H9 (cell line): ENCODE measurements at places on chromosomes 7 and 10. TPM values are rescaled to one million over a fixed set of nuclear protein-coding genes. Genes with fewer than 3 reads are reported as not detected.

DNA sequence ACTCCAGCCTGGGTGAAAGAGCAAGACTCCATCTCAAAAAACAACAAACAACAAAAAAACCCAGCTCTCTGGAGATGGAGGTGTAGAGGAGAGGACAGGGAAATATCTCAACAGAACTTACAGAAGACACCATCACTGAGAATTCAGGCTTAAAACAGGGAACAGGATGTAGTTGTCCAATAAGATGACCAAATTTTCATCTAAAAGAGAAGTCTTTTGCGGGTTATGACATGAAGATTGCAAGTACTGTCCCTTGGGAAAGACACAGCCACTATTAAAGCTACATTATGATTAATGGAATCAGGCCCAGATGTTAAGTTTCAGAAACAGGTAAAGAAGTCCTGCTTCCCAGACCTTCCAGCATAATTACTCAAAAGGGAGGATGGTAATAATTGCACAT lies 235.2 kb upstream of the NRP1 start:
- no peak overlapping the region for H3K27ac ChIP-seq
- no peaks in the 10 kb centered on the region for H3K36me3 ChIP-seq
- H3K4me3 ChIP-seq: no peak overlapping the region

Gene ALOX5
- total RNA-seq: 3.2 and 3.7 TPM in 2 replicates

- H3K36me3 ChIP-seq: no peaks in the 10 kb centered on the region
- H3K27ac ChIP-seq: no peak overlapping the region
- H3K4me3 ChIP-seq: peak overlapping the region; percentile 75
- H3K27me3 ChIP-seq: peaks cover 28% of the 10 kb centered on the region
These were observed 1.4 kb downstream of the MXI1 start for GRCh38 chr10:110208614-110209453.

Gene GALNT17
- 41.6 and 43.2 TPM in 2 replicates for total RNA-seq

GRCh38 chr10:121081306-121081705 lies 230.1 kb downstream of the WDR11 start:
- peaks cover 3% of the 10 kb centered on the region; the same call in 1 of the 2 replicates for H3K4me1 ChIP-seq
- DNase-seq: no peak
- H3K27ac ChIP-seq: no peak overlapping the region
- H3K36me3 ChIP-seq: no peaks in the 10 kb centered on the region

DNA sequence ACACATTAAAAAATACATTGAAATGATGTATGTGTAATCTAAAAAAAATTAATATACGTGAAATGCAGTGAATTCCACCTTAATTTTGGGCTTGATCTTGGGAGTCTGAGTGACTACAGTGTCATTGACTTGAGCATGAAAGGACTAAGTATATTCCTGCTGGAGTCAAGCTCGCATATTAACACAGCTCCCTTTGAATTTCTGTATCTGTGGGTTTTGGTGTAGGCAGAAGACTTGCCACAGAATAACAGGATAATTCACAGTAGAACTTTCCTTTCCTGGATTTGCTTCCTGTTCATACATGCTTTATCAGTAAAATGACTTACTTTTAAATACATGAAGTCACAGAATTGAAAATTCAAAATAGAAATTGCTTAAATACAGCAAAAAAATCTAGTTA lies 55.3 kb downstream of the PPP1R9A start:
- no peak overlapping the region for H3K27ac ChIP-seq
- H3K4me3 ChIP-seq: no peak overlapping the region
- DNase-seq: no peak
- no peaks in the 10 kb centered on the region for H3K27me3 ChIP-seq

Gene VGF
- total RNA-seq: 37.1 and 39.1 TPM in 2 replicates

GRCh38 chr7:92682330-92682729 lies 92.1 kb upstream of the FAM133B start:
- H3K4me3 ChIP-seq: no peak overlapping the region
- no peaks in the 10 kb centered on the region; the same call in 1 of the 2 replicates for H3K27me3 ChIP-seq
- H3K36me3 ChIP-seq: no peaks in the 10 kb centered on the region

GRCh38 chr10:132139526-132139925 lies 47.2 kb upstream of the DPYSL4 start:
- DNase-seq: no peak
- no peak overlapping the region for H3K4me3 ChIP-seq
- no peak overlapping the region for H3K27ac ChIP-seq
- no peaks in the 10 kb centered on the region for H3K4me1 ChIP-seq
- no peaks in the 10 kb centered on the region for H3K27me3 ChIP-seq
- H3K36me3 ChIP-seq: no peaks in the 10 kb centered on the region; the same call in 2 of the 3 replicates

GRCh38 chr10:118753331-118754228 lies 1.2 kb downstream of the CACUL1 start:
- no peaks in the 10 kb centered on the region for H3K27me3 ChIP-seq
- H3K4me3 ChIP-seq: peak overlapping the region; percentile 98

DNA sequence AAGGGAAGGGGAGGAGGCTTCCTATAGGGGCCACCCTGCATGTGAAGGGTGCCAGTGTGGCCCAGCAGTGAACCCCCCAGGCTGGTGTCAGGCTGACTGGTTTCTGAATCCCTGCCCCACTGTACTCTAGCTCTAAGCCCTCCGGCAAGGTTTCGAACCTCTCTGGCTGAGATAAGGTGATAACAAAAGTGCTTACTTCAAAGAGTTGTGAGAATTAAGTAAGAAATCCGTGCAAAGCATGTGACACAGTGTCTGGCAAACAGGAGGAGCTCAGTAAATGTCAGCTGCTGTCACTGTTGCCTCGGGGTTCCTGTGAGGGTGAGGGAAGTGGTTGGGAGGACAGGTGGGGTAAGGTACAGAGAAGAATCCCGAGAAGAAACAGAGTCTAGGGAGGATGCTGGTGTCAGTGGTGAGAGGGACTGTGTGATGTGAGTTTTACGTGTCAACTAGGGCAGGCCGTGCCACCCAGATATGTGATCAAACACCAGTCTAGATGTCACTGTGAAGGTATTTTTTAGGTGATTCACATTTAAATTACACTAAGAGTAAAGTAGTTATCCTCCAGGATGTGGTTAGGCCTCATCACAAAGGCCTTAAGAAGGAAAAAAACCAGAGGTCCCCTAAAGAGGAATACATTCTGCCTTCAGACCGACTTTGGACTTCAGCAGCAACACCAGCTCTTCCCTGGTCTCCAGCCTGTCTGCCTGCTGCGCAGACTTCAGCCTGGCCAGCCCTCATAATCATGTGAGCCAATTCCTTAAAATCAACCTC lies 64.4 kb downstream of the BPGM start:
- no peaks in the 10 kb centered on the region; the same call in 1 of the 2 replicates for H3K4me1 ChIP-seq
- no peak overlapping the region for H3K4me3 ChIP-seq
- no peaks in the 10 kb centered on the region for H3K27me3 ChIP-seq
- H3K36me3 ChIP-seq: no peaks in the 10 kb centered on the region

Gene SLC16A9
- total RNA-seq: 4.1 and 4.3 TPM in 2 replicates

GRCh38 chr10:32417911-32418547 lies 27.9 kb upstream of the CCDC7 start:
- DNase-seq: no peak
- H3K4me3 ChIP-seq: no peak overlapping the region

DNA sequence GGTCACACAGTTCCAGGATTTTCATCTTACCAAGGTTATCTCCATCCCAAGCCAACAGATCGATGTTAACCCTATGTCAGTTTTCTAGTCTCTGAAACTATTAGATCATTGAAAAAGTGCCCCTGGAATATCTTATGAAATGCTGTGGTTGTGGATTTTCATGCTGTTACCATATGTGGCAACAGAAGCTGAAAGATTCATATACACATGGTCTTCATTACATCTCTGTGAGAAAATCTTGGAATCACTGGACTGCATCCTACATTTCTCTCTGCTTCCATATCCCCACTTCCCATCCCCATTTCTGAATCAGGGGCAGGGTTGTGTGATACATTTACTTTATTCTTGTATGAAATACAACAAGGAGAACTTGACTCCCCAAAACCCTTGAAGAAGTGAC lies 146.1 kb downstream of the SLC16A9 start:
- DNase-seq: no peak
- H3K4me1 ChIP-seq: no peaks in the 10 kb centered on the region
- no peaks in the 10 kb centered on the region; the same call in 2 of the 3 replicates for H3K36me3 ChIP-seq
- no peak overlapping the region for H3K27ac ChIP-seq
- no peaks in the 10 kb centered on the region for H3K27me3 ChIP-seq
- H3K4me3 ChIP-seq: no peak overlapping the region

DNA sequence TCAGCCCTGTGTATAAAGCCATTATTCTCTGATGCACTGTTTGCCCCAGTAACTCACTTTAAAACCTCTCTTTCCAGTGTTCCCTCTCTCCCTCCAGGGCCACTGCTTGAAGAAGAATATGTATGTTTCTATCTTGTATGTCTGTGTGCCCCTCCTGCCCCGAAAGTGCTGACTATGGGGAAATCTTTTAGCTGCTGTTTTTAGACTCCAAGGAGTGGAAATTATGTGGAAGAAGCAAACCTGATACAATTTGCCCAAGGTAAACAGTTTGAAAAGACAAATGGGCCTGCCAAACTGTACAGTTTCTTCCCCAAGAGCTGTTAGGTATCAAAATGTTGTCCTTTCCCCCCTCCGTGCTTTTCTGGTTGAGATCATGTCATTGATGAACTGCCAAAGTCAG lies 3.4 kb downstream of the ADRA2A start:
- H3K4me1 ChIP-seq: peaks cover 4% of the 10 kb centered on the region; the same call in 1 of the 2 replicates
- H3K36me3 ChIP-seq: peaks cover 8% of the 10 kb centered on the region; the same call in 1 of the 2 replicates
- H3K27me3 ChIP-seq: peaks cover 28% of the 10 kb centered on the region; the same call in 1 of the 2 replicates
- no peak for DNase-seq

DNA sequence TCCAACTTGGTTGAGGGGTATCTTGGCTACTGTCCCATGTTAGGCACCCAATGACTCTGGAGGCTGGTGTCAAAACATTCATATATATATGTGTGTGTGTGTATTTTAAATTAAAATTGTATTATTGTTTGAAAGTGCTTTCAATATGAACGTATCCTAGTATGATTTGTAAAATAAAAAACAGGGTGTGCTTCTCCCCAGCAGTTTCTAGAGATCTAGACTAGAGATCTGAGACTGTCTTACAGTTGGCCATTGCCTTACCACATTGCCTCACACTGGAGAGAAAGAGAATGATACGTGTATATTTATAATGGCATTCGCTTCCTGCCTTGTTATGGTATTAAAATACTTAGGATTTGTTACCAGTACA lies 1.2 kb downstream of the BAG3 start:
- no peak overlapping the region for H3K27ac ChIP-seq
- H3K36me3 ChIP-seq: no peaks in the 10 kb centered on the region
- no peaks in the 10 kb centered on the region for H3K27me3 ChIP-seq
- peaks cover 4% of the 10 kb centered on the region; the same call in 1 of the 2 replicates for H3K4me1 ChIP-seq
- peak overlapping the region; percentile 71 for H3K4me3 ChIP-seq
- DNase-seq: no peak

DNA sequence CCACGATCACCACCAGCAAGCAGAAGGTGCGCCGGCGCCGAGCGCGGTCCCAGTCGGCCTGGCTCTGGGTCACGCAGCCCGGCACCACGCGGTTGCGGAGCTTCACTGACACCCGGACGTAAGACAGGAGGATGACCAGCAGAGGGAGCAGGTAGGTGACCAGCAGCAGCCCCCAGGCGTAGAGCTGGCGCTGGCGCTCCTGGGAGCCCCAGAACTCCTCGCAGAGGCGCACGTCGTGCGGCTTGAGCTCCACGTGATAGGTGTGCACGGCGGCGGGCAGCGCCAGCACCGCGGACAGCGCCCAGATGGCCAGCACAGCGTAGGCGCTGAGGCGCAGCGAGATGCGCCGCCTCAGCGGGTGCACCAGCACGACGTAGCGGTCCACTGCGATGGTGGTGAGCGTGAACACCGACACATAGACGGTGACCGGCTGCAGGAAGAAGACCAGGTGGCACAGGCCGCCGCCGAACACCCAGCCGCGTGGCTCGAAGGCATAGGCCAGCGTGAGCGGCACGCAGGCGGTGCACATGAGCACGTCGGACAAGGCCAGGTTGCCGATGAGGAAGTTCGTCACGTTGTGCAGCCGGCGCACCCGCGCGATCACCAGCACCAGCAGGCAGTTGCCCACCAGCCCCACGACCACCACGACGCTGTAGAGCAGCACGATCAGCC lies 920 bp downstream of the PRLHR start:
- no peaks in the 10 kb centered on the region for H3K36me3 ChIP-seq
- no peaks in the 10 kb centered on the region for H3K4me1 ChIP-seq
- DNase-seq: peak; percentile 97
- H3K4me3 ChIP-seq: peak overlapping the region; percentile 90
- peaks cover 16% of the 10 kb centered on the region; the same call in 1 of the 2 replicates for H3K27me3 ChIP-seq
- H3K27ac ChIP-seq: no peak overlapping the region

GRCh38 chr10:32273336-32273735 lies 73.6 kb downstream of the EPC1 start:
- no peak overlapping the region for H3K27ac ChIP-seq
- no peak overlapping the region for H3K4me3 ChIP-seq
- H3K36me3 ChIP-seq: peaks cover 68% of the 10 kb centered on the region
- H3K27me3 ChIP-seq: no peaks in the 10 kb centered on the region
- no peaks in the 10 kb centered on the region for H3K4me1 ChIP-seq
- DNase-seq: no peak

- DNase-seq: no peak
- no peak overlapping the region for H3K4me3 ChIP-seq
- H3K27ac ChIP-seq: no peak overlapping the region
- H3K4me1 ChIP-seq: no peaks in the 10 kb centered on the region; the same call in 1 of the 2 replicates
- no peaks in the 10 kb centered on the region for H3K27me3 ChIP-seq
These were observed 88.7 kb downstream of the OSBPL3 start for GRCh38 chr7:24891311-24891735.

GRCh38 chr7:17493446-17493845 lies 195.0 kb downstream of the AHR start:
- no peak overlapping the region for H3K4me3 ChIP-seq
- DNase-seq: no peak
- no peaks in the 10 kb centered on the region for H3K27me3 ChIP-seq
- H3K27ac ChIP-seq: no peak overlapping the region

GRCh38 chr10:128473396-128473795 lies 347.2 kb upstream of the MKI67 start:
- no peaks in the 10 kb centered on the region for H3K27me3 ChIP-seq
- no peaks in the 10 kb centered on the region for H3K36me3 ChIP-seq
- DNase-seq: no peak
- no peak overlapping the region for H3K27ac ChIP-seq
- H3K4me3 ChIP-seq: no peak overlapping the region

DNA sequence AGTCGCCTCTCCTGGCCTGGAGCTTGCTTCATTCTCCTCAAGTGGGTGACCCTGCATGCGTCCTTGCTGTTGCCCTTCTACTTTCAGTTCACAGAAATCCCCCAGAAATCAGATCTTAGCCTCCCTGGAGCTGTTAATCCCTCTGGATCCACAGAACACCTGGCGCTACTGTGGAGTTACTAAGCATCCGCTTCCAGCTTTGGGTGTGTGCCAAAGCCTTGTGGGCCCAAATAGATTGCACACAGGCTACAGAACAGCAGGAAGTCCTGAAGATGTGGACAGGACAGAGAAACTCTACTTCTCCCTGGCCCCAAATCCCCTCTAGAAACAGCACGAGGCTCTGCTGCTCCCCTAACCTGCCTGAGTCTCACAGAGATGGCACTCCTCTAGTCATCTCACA lies 36.6 kb upstream of the PDLIM1 start:
- no peak overlapping the region for H3K27ac ChIP-seq
- no peak for DNase-seq
- H3K4me3 ChIP-seq: no peak overlapping the region

GRCh38 chr10:24930427-24930826 lies 22.0 kb downstream of the PRTFDC1 start:
- no peak overlapping the region for H3K27ac ChIP-seq
- no peak for DNase-seq
- peaks cover 7% of the 10 kb centered on the region; the same call in 1 of the 2 replicates for H3K36me3 ChIP-seq
- H3K4me1 ChIP-seq: no peaks in the 10 kb centered on the region
- no peak overlapping the region for H3K4me3 ChIP-seq
- H3K27me3 ChIP-seq: no peaks in the 10 kb centered on the region

Gene C10orf53
- total RNA-seq: not detected in 2 replicates
